ENCODE measurements at places on chromosomes 11 and 22.
A peak's percentile ranks its signal among the peaks of the same experiment; 100 is the strongest.

DNA sequence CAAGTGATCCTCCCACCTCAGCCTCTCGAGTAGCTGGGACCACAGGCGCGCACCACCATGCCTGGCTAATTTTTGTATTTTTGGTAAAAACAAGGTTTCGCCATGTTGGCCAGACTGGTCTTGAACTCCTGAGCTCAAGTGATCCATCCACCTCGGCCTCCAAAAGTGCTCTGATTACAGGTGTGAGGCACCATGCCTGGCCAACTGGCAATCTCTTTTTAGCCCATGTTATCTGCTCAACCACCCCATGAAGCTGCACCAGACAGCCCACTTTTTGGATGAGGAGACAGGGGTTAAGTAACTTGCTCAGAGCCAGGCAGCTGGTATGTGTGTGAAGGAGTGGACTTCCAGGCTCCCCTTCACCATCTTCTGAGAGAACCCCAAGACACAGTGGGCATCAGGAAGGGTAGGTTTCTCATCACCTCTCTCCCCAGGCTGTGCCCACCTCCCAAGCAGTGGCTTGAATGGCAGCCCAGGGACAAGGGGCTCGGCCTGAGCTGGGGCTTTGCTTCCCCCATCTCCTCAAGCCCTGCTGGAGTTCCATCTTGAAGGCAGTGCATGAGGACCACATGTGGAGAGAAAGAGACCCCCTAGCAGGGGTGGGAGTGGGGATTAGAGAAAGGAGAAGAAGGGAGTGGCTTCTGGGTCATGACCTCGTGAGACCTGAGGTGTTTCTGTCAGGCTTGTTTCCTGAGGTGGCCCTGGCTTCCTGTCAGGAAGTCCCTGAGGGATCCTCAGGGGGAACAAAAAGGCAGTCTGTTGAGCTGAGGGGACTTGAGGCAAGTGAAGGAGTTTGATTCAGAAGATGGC, 87.5 kb upstream of the PARVA start:
- no peak for DNase-seq

DNA sequence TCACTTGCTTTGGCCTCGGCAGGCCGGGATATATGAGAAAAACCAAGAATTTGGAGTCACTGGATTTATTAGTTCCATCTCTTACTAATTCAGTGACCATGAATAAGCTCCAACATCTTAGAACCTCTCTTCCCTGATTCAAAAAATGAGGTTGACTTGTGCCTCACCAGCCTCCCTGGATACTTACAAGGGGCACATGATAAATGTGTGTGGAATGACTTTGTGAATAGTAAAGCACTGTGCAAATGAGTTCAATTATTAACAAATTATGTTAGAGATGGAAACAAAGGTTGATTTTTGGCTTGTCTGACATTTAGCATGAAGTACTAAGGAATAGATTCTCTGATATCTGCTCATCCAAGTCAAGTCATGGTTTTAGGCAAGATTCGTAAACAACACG, 104.1 kb downstream of the TRIM44 start:
- DNase-seq: no peak

- DNase-seq: no peak
Observed at GRCh38 chr22:27435844-27436576, 365.5 kb downstream of the MN1 start.

- no peak for DNase-seq
Observed at GRCh38 chr11:34192481-34193401, 87.3 kb downstream of the NAT10 start.

DNA sequence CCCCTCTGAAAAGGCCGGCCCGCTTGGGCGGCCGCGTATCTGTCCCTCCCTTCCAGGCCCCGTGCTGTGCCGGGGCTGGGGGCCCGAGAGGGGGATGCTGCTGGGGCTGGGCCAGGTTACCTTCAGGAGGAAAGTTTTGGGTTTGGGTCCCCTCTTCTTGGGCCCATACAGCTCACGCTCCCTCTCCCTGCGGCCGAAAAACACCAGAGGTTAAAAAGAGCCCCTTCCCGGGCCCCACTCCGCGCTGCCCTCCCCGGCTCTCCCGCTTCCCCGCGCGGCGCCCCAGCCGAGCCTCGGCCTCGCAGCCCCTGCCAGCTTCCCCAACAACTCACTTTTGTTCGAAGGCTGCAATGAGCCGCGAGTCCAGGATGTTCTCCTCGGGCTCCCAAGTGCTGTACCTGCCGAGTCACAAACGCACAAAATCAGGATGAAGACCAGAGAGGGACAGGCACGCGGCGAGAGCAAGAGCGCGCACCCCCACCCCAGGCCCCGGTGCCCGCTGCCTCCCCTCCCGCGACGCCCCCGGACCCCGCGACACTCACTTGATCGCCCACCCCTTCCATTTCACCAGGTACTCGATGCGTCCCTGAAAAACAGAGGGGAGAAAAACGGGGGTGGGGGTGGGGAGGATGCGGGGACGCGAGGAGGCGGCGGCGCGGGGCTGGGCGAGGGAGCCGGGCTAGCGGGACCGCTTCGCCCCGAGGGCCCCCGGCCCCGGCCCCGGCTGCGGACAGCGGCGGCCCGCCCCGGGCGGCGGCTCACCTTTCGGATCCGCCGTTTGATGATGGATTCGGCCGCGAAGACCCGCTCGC, 450 bp downstream of the CBX6 start:
- DNase-seq: no peak

- DNase-seq: no peak
Observed at GRCh38 chr11:63547061-63547460, 10.5 kb downstream of the PLAAT4 start.

DNA sequence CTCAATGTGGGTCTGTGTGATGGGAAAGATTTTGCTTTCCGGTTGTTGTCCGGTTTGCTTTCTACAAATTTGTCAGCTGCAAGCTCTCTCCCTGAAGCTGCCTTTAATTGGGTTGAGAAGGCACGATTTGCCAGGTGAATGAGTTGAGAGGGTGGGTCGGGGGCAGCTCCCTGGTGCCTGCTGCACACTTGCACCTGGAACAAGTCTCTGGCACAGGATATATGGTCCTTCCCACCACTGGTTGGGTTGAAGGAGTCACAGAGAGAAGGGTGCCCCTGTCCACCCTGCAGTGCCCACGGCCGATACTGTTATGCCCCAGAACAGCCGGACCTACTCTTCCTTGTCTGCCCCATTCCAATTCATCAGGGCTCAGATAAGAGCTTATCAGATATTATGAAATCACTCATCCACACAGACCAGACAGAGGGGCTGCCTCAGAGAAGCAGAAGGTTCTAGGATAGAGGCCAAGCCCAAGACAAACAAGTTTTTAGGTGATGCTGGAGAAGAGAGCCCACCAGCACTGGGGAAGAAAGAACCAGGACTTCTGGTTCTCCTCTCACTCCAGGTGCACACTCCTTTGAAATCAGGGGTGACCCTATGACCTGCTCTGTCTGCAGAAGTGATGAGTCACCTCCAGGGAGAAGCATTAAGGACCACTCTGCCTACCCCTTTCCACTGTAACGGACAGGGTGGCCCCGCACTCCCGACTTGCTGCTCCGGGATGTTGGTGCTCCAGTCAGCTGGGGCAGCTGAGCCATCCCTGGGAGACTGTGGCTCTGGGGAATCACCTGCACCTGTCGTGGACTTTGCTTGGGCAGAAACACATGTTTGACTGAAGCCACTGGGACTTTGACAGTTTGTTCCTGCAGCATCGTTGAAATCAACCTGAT, 45.3 kb downstream of the RTL6 start:
- DNase-seq: no peak

GRCh38 chr22:42977569-42977968, 37.4 kb downstream of the PACSIN2 start:
- no peak for DNase-seq

DNA sequence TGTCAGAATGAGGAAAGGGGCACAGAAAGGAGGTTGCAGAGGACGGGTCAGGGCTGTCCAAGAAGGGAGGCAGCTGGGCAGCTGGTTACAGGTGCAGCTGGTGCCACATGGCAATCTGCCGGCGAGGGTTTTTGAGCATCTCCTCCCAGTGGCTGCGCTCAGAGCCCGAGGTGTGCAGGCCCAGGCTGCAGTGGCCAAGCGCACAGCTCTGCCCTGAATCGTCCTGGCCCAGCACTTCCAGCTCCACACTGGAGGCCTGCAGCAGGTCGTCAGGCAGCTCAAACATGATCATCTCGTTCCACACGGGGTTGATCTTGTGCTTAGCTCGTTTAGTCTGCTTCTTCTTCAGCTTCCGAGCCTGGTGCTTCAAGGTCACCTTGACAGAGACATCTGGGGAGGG, 42.2 kb downstream of the SYT13 start:
- DNase-seq: no peak

DNA sequence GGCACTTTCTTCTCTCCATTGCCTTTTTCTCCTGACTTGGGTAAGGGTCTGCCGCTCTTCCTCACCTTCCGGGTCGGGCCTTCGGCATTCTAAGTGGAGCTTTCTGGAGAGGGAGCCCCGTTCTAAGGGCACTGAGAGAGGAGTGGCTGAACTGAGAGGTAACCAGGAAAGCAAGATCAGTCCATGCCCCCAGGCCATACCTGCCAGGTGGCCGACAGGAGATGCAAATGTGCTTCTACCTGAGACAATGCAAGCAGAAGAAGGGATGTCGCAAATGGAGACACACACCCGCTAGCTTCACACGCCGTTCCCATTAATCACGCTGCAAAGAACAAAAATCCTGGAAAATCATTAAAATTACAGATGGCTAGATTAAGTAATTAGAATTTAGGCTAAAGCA, 156.4 kb upstream of the TBCEL start:
- DNase-seq: no peak

DNA sequence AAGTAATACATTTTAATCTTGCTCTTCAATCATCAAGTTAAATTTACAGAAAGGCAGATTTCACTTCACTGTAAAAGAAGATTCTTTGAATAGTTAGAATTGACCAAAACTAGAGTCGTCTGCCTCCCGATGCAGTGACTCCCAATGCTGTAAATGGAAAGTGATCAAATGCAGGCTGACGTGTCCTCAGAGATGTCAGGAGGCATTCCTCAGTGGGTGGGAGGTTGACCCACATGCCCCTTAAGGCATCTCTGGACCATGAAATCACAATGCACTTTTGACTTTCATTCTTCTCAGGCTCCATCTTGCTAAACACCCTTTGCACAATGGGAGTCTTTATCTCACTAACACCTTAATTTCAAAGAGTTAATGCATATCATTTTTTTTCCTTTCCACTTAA, 19.0 kb upstream of the CECR2 start:
- DNase-seq: no peak

GRCh38 chr22:47780281-47780875, 1017.9 kb downstream of the TBC1D22A start:
- no peak for DNase-seq

DNA sequence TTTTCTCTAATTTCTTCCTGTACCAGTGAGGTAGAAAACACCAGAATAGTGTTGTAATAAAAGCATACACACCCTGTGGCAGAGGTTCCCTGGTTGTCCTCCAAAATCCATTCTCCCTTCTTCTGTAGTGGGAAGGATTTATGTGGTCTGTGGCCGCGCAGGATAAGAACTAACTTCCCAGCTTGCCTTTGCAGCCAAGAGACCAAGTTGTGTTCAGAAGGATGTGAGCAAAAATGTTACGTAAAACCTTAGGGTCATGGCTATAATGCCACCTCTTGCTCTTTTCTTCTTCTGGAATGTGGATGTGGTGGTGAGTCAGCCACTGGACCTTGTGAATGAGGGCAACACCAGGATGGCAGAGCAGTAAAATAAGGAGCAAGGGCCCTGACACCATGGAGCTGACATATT, 28.4 kb downstream of the CCDC90B start:
- no peak for DNase-seq

GRCh38 chr11:8034604-8035190, 46.3 kb upstream of the TUB start:
- no peak for DNase-seq

- peak; percentile 7 for DNase-seq
Observed at GRCh38 chr11:14148653-14149273, 186.2 kb downstream of the SPON1 start.

DNA sequence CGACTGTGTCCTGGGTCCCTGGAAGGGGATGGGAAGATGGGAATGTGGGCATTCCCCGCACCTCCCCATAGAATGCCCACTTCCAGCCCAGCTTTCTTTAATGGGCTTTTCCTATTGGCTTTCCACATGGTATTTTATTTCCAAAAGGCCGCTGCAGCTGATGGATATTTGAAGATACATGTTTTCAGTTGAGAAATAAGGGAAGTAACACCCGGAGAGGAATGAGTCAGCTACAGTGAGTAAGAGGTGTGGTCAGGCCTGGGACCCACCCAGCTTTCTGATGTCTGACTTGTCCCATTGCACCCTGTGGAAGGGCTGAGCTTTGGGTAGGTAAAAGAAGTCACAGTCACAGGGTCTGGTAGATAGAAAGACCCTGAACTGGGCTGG, 476.9 kb downstream of the MIAT start:
- DNase-seq: no peak

GRCh38 chr11:103633068-103633788, 403.2 kb upstream of the DDI1 start:
- no peak for DNase-seq

DNA sequence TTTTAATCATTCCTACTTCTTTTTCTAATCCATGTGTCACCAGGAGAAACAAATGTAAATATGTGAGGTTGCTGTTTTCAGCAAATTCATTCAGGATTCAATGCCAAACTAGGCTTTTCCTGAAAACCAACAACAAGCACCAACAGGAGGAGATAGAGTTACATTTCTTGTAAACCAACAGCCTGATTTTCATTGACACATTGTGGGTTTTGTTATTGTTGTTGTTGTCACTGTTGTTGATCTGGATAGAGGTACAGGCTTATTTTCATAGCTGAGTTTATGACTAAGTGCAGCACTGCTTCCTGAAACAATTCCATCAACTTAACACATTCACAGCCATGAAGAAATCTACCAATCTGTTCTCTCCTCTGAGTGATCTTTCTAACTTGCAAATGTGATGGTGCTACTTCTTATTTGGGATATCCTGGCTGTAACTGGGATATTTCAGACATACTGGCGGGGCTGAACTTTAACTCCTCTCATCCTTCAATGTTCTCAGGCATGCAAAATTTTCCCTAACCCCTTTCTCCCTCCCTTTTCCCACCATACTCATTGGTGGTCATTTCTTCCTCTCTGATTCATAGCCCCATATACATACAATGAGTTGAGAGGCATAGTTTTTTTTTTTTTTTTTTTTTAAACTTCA, 65.5 kb downstream of the ME3 start:
- no peak for DNase-seq

DNA sequence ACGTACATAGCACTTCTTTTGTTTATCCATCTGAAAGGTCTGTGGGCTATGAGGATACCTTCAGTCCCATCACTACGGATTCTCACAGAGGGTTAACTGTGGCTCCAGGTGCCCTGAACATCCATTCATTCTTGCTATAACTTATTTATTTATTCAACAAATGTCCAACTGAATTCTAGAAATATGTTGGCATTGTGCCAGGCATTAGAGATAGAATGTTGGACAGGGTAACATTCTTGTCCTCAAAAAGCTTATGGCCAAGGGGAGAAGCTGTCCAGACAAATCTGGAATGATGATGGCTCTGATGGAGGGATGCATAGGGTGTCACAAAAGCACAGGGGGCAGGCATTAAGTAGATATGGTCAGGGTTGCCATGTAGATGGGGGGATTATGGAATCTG, 8.4 kb downstream of the OLFML1 start:
- no peak for DNase-seq

Data from HuH-7.5 (cell line).